ENCODE measurements at places on chromosomes 2 and 18. TPM values are rescaled to one million over a fixed set of nuclear protein-coding genes. Genes with fewer than 3 reads are reported as not detected.
A peak's percentile ranks its signal among the peaks of the same experiment; 100 is the strongest.

TM4SF20 gene
- total RNA-seq: not detected

DNA sequence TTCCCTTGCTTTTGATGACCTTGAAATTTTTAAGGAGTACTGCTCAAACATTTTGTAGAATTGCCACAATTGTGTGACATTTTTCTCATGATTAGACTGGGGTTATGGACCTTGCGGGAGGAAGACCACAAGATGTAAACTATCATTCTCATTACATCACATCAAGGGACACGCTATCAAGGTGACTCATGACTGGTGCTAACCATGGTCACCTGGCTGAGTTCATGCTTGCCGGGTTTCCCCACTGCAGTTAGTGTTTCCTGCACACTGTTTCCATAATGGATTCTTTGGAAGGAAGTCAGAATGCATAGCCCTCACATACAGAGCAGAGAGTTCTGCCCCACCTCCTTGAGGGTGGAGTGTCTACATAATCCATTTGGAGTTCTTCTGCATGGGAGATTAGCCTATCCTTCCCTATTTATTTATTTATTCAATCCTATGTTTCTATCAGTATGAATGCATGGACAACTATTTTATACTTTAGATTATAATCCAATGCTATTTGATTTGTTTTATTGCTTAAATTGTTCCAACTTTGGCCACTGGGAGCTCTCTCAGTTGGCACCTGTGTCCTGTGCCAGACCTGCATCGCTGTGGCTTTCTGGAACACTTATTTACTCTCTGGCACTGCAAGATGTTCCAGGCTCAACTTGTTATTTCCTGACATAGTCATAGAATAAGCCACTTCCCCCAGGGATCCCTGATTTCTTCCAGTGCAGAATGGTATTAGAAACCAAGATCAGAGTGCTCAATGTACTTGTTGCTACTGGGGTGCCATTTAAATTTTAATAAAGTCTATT, 6.0 kb downstream of the MC2R start:
- no peaks in the 10 kb centered on the region for H3K4me1 ChIP-seq
- no peak overlapping the region for H3K27ac ChIP-seq
- no peaks in the 10 kb centered on the region for H3K27me3 ChIP-seq

STK36 gene
- 35.7 TPM for total RNA-seq

SP9 gene
- not detected for total RNA-seq

- H3K27me3 ChIP-seq: no peaks in the 10 kb centered on the region
- H3K36me3 ChIP-seq: no peaks in the 10 kb centered on the region
- no peak overlapping the region for H3K27ac ChIP-seq
- no peaks in the 10 kb centered on the region for H3K4me1 ChIP-seq
- H3K4me3 ChIP-seq: no peak overlapping the region
Measured at GRCh38 chr2:68709421-68709911, 25.1 kb upstream of the ARHGAP25 start.

DNA sequence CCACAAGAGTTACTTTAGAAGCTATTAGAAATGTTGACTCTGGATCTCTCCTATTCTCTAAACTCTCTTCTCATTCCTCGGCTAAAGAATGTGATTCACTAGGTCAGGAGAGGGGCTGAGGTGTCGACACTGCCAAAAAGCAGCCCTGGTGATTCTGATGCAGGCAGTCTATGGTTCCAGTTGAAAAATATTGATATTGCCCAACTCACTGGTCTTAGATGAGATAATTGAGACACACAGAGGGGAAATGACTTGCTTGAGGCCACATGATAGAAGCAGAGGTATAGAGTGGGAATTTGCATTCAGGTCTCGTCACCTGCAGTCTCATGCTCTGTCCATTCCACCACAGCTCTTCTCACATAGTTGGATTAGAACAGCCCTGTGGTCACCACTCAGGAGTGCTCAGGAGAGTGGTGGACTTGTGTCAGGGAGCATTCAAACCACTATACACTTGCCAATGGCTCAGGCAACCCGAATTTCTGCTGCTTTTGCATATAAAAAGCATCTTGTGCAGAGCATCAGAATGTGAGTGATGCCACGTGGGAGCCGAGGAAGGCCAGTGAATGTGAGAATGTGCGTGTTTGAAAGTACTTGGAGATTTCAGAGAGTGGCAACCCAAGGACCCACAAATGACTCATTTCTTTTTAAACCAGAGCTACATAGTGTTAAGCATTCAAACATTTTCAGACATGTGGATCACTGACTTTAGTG, 65.1 kb upstream of the CTLA4 start:
- no peaks in the 10 kb centered on the region for H3K4me1 ChIP-seq
- DNase-seq: no peak
- H3K4me3 ChIP-seq: no peak overlapping the region
- no peaks in the 10 kb centered on the region for H3K27me3 ChIP-seq

DNA sequence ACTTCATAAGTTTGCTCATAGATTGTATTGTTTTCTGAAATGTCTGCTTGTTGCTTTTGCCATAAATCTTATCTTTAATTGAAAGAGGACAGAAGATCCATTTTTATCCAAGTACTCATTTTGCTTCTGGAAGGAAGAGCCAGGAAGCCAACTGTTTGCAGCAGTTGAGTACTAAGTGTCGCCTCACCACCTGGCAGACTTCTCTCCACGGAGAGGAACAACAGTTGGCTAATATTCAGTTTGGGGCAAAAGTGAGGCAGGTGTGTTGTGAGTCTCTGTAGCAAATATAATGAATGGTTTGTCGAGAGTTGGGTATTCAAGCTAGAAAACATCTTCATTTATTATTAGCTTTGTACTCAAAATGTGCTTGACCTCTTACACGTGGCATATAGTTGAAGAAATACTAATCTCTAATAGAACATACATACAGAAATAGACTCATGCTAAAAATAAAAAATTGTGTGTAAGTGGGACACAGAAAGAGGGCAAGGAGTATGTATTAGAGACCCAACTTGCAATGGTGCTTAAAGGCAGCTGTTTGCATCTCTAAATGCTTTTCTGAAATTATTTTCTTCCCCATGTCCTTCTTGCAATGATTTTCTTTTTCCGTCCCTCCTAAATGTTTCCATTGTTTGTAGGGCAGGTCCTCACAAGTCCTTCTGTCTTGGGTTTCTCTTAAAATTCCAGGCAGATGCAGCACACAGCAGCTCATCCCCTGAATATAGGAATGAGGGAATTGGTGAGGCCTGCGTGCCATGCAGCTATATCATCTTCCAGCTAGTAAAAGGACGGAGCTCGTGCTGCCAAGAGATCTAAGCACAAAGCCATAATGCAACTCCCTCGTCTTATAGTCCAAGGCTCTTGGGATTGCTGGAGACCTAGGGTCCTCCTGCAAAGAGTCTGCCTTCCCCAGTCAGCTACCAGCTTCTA, 44.8 kb upstream of the MAP3K20 start:
- H3K27me3 ChIP-seq: no peaks in the 10 kb centered on the region
- H3K36me3 ChIP-seq: no peaks in the 10 kb centered on the region
- no peak overlapping the region for H3K4me3 ChIP-seq

SLC8A1 gene
- total RNA-seq: 492 TPM

LAMA1 gene
- 36.8 TPM for total RNA-seq

DNA sequence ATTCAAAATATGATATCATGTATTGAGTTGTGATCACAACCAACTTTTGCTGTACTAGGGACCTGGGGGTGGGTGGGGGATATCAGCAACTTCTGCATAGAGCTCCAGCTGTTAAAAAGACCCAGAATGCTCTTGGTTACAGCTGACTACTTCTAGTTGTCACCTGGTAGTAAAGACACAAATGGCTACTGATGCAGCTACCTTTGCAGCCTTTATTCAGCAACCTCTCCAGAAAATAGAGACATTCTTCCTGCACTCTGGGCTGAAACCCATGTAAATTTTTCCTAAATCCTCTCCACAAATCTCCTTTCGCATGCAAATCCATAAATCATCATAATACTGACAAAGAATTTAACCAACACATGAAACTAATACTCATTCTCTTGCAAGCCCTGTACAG, 238.3 kb downstream of the TCF4 start:
- no peak overlapping the region for H3K4me3 ChIP-seq
- no peak overlapping the region for H3K27ac ChIP-seq
- no peak for DNase-seq
- peaks cover 18% of the 10 kb centered on the region for H3K4me1 ChIP-seq

- H3K27ac ChIP-seq: no peak overlapping the region
- H3K36me3 ChIP-seq: no peaks in the 10 kb centered on the region
- H3K4me3 ChIP-seq: no peak overlapping the region
- H3K27me3 ChIP-seq: no peaks in the 10 kb centered on the region
- no peak for DNase-seq
Measured at GRCh38 chr2:224022486-224022885, 16.6 kb downstream of the SERPINE2 start.

DNA sequence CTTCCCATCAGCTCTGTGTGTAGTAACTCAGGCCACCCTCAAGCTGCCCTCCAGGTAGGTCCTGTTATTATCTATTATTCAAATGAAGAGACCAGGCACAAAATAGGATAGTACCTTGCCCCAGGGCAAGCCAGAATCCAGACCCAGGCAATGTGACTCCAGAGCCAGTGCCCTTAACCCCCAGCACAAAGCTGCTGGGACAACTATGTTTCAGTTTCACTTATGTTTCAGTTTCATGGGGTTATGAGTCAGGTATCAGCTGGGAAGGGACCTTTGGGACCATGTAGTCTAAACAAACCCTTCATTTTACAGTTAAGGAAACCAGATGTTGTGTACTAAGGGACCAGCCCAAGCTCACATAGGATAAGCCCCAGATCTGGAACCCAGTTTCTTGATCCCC, 10.0 kb downstream of the HK2 start:
- no peak overlapping the region for H3K4me3 ChIP-seq
- H3K4me1 ChIP-seq: peaks cover 51% of the 10 kb centered on the region
- DNase-seq: peak; percentile 74
- H3K27ac ChIP-seq: peak overlapping the region; percentile 79

- no peaks in the 10 kb centered on the region for H3K27me3 ChIP-seq
- H3K36me3 ChIP-seq: no peaks in the 10 kb centered on the region
- DNase-seq: no peak
- H3K27ac ChIP-seq: no peak overlapping the region
- H3K4me1 ChIP-seq: no peaks in the 10 kb centered on the region
Measured at GRCh38 chr2:178517496-178517895, 37.2 kb downstream of the PLEKHA3 start.

- peak; percentile 5 for DNase-seq
- no peak overlapping the region for H3K27ac ChIP-seq
- no peaks in the 10 kb centered on the region for H3K36me3 ChIP-seq
Measured at GRCh38 chr2:108922141-108922915, 66.7 kb downstream of the EDAR start.

SCTR gene
- total RNA-seq: 0.09 TPM

- no peak overlapping the region for H3K27ac ChIP-seq
- H3K27me3 ChIP-seq: no peaks in the 10 kb centered on the region
- H3K4me1 ChIP-seq: no peaks in the 10 kb centered on the region
- no peak for DNase-seq
Measured at GRCh38 chr2:56357655-56358295, 174.0 kb downstream of the CCDC85A start.

GRCh38 chr2:42142547-42143184, 26.5 kb upstream of the EML4 start:
- H3K4me1 ChIP-seq: peaks cover 16% of the 10 kb centered on the region
- H3K4me3 ChIP-seq: no peak overlapping the region
- peak overlapping the region; percentile 81 for H3K27ac ChIP-seq
- no peaks in the 10 kb centered on the region for H3K36me3 ChIP-seq
- H3K27me3 ChIP-seq: no peaks in the 10 kb centered on the region

- no peaks in the 10 kb centered on the region for H3K27me3 ChIP-seq
- no peak overlapping the region for H3K27ac ChIP-seq
- H3K36me3 ChIP-seq: no peaks in the 10 kb centered on the region
- peaks cover 3% of the 10 kb centered on the region for H3K4me1 ChIP-seq
Measured at GRCh38 chr2:239279508-239280295, 121.1 kb downstream of the HDAC4 start.

GRCh38 chr2:98519156-98519555, 74.5 kb downstream of the INPP4A start:
- no peak overlapping the region for H3K27ac ChIP-seq
- H3K4me1 ChIP-seq: no peaks in the 10 kb centered on the region
- no peak for DNase-seq
- H3K27me3 ChIP-seq: no peaks in the 10 kb centered on the region
- H3K36me3 ChIP-seq: no peaks in the 10 kb centered on the region
- no peak overlapping the region for H3K4me3 ChIP-seq

TXNDC2 gene
- total RNA-seq: not detected

DNA sequence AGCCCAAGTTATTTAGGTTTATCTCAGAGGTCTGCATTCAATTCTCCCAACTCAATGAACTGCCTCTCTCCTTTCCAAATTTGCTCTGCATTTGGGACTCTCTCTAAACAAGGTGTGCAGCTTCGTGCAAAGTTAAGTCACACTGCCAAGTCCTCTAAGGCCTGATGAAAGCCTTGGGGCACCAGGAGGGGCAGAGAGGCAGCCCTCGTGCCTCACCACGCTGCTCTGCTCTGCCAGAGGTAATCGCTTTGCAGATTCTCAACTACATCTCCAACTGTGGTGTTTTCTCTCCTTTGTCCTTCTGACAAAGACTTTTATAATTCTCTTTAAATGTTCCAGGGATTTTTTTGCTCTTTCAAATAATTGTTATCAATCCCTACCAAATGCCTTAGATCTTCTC, 283.0 kb downstream of the MEIS1 start:
- H3K36me3 ChIP-seq: no peaks in the 10 kb centered on the region
- H3K27me3 ChIP-seq: no peaks in the 10 kb centered on the region
- H3K4me1 ChIP-seq: no peaks in the 10 kb centered on the region

DNA sequence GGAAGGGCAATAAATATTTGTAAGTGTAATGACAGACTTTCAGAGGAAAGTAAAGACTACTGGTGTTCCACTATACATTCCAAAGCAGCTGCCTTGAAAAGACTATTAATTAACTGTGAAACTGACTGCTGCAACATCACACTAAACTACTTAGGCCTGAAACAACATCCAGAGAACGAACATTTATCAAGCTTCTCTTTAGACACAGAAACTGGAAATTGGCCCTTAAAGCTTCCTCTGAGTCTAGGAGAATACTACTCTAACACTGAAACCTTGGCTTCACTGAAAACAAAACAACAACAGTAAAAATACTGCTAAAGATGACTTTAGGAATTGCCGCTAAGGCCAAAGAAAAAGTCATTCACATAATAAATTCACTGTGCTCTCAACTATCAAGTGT, 74.6 kb downstream of the ESCO1 start:
- H3K4me1 ChIP-seq: peaks cover 19% of the 10 kb centered on the region
- no peaks in the 10 kb centered on the region for H3K27me3 ChIP-seq
- H3K27ac ChIP-seq: peak overlapping the region; percentile 74
- DNase-seq: no peak
- H3K4me3 ChIP-seq: no peak overlapping the region

AQP12B gene
- total RNA-seq: not detected

DNA sequence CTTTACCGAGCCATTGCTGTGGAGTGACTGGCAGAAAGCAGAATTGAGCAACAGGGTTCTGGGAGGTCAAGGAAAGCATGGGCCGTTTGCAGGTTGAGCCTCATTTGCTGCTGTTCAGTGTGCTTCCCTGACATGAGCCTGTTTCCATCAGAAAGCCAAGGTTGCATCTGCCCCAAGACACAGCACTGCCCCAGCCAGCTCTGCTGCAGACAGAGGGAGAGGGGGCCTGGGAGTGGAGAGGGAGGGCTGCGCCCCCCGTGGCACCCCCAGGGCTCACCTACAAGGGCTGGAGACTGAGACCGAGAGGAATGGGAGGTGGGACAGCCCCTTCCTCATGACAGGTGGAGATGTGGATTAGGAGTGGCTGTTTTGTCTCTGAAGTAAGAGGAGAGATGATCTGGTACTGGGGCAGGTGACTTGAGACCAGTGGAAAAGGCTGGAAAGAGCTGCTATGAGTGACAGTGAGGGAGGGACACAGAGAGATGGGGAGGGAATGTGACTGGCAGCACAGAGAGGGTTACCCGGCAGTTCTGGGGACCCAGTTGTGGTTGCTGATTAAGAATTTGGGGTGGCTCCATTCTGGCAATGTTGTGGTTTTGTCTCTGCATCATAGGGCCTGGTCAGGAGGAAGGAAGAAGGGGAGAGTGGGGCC, 218.0 kb downstream of the DYSF start:
- H3K4me1 ChIP-seq: no peaks in the 10 kb centered on the region
- no peaks in the 10 kb centered on the region for H3K27me3 ChIP-seq
- no peak for DNase-seq
- no peak overlapping the region for H3K4me3 ChIP-seq

All from cardiac muscle cell (in vitro differentiated cells and primary cell).